ENCODE measurements at places on chromosomes 1 and 21. TPM values are rescaled to one million over a fixed set of nuclear protein-coding genes. Genes with fewer than 3 reads are reported as not detected.

DNA sequence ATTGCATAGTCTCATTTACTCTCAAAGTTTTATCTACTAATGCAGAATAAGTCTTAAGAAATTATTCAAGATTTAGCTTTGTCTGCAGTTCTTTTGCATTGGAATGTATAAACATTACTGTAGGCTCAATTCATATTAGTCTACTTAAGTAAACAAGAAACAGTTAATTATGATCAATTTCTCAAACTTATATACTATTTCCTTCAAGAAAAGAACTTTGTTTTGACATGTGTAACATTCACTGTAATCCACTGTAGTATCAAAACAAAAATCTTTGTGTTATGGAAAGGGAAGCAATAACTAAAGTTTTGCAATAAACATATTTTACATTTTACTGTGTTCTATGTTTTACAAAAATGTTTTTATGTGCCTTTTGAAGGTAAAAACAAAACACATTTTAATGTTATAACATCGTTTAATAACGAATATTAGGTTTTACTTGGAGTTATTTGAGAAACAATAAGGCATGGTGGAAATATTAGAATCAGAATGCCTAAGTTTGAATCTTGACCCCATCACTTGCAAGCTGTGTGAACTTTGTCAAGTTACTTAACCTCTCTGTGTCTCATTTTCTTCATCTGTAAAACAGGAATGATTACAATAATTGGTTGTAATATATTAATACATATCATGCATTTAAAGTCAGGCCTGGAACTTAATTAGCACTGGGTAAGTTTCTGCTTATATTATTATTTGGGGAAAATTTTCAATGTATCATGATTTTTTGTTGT, 77.0 kb upstream of the DPH5 start:
- DNase-seq: no peak

- no peak for DNase-seq
These were observed 235.3 kb downstream of the TOMM20 start for GRCh38 chr1:234893359-234893724.

GRCh38 chr1:100862591-100862990, 32.1 kb downstream of the EXTL2 start:
- no peak for DNase-seq

DNA sequence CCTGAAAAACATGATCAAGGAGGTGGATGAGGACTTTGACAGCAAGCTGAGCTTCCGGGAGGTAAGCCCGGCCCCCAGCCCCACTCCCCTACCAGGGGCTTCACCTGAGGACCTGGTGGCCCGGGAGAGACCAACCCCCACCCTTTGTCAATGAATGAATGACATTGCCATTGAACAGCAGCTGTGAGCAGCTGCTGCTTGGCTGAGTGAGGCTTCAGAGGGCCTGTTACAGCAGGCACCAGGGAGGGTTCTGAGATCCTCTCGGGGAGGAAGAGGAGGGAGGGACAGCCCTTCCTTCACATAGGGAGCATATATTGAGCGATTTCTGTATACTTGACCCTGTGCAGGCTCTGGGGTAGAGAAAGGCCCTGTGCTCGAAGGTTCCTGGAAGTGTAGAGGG, 12.3 kb upstream of the CTRC start:
- no peak for DNase-seq

DNA sequence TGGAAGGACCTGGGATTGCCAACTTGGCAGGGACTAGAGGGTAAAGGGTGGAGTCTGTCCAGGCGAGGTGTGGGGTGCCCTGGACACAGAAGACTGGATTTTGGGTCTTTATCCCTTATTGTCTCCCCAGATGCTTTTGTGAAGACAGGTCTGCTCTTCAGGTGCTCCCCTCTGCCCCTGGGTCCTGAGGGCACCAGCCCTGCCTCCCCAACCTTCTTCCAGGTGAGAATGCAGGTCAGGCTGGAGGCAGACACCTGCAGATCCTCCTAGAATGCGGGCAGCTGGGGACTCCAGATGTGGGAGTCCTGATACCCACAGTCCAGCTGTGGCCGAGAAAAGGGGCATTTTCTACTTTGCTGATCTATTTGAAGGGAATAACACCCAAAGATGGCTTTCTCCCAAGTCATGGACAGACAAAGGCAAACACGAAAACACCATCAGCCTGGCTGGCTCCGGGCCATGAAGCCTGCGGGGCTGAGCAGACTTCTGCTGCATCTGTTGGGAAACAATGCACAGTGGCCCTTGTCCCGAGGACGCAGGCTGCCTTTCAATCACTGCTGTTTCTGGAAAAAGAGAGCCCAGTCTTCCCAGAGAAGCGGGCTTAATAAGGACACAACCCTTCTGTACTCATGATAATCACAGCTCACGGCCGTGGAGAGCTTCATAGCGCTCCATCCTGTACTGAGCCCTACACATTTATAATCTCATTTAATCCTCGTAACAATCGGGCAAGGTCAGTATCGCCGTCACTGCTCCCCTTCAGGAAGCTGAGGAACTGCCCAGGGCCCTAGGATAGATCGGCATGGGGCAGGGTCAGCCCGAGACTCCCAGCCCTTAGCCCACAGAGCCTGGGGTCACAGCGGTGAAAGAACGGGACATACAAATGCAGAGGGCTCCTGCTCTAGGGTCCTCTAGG, 62.0 kb upstream of the ABCG1 start:
- DNase-seq: no peak

- DNase-seq: peak; percentile 70
These were observed 133.4 kb downstream of the SYT2 start for GRCh38 chr1:202576816-202577215.

GRCh38 chr1:239739919-239740318, 351.8 kb upstream of the FMN2 start:
- DNase-seq: no peak

The BRINP2 gene
- 0.20 TPM for total RNA-seq

- DNase-seq: no peak
These were observed 85.8 kb upstream of the DIRAS3 start for GRCh38 chr1:68136187-68136586.

- DNase-seq: no peak
These were observed 130.8 kb upstream of the EDN2 start for GRCh38 chr1:41615316-41615715.

The ERICH3 gene
- not detected for total RNA-seq

- DNase-seq: no peak
These were observed 909 bp upstream of the APP start for GRCh38 chr21:26171258-26172100.

- DNase-seq: peak; percentile 96
These were observed at the start of gene DPH2 for GRCh38 chr1:43969746-43970466. DPH2 (plus strand) TSS chr1:43970010; CDS start chr1:43970176, 166 bp downstream.

The H3-3A gene
- 221 TPM for total RNA-seq

DNA sequence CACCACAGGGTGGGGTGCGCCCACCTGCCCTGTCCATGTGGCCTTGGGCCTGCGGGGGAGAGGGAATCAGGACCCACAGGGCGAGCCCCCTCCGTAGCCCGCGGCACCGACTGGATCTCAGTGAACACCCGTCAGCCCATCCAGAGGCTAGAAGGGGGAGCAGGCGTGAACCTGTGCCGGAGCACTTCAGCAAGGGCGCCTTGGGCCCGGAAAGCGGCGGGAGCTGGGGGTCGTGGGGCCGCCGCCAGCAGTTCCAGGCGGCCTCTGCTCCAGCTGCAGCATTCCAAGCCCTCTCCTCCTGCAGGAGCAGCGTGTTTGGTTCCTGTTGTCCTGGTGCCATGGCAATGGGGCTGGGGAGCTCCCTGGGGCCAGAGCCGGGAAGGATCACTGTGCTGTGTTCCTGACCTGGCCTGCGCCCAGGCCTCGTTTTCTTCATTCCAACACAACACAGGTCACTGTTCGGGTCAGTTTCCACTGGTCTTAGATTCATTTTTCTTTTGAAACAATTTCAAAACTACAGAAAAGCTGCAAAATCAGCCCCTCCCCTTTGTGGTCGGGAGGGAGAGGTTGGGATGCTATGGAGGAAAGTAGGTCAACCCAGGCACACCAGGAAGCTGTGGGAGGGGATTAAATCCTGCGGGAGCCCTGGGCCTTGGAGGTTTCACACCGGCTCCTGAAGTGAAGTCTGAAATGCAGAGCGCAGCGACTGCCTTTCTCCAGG, 18.8 kb downstream of the SLX9 start:
- no peak for DNase-seq

The MAP3K21 gene
- not detected for total RNA-seq

GRCh38 chr1:183291802-183292514, 105.9 kb downstream of the LAMC2 start:
- DNase-seq: no peak

- no peak for DNase-seq
These were observed 231.3 kb upstream of the PLXNA2 start for GRCh38 chr1:208475449-208475848.

DNA sequence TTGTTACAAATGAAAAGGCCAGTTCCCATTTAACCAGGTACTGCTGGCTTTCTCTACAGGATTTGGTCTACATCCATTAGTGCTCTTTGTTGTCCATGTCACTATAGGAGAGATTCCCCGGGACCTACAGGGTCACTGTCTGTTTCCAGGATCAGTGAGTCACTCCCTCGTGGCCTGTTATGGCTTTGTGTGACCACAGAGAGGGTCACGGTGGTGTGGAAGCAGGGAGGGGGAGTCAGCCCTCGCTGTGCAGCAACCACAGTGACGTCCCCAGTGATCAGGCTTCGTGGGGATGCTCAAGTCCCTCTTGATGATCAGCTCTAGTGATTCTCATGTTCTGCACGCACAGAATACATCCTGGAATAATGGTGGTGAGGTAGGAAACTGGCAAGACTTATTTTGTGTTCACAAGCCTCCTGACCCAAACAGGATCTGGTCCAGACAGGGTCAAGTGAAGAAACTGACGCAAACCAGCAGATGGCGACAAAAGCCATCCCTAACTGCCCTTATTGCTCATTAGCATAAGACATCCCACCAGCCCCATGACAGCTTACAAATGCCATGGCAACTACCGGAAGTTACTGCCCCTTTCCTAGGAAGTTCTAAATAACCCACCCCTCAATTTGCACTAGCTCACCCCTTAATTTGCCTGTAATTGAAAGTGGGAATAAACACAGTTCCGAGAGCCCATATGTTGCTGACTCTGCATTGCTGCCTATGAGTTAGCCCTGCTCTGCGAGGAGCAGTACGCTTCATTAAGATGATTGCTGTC, 98.5 kb downstream of the DISC1 start:
- DNase-seq: peak; percentile 57

The BECN2 gene
- total RNA-seq: not detected

GRCh38 chr1:175824079-175824478, 80.7 kb upstream of the TNR start:
- DNase-seq: no peak

GRCh38 chr1:193062698-193063463, 3.5 kb downstream of the RO60 start:
- no peak for DNase-seq

GRCh38 chr1:43284546-43285110, 753 bp downstream of the C1orf210 start:
- DNase-seq: no peak

DNA sequence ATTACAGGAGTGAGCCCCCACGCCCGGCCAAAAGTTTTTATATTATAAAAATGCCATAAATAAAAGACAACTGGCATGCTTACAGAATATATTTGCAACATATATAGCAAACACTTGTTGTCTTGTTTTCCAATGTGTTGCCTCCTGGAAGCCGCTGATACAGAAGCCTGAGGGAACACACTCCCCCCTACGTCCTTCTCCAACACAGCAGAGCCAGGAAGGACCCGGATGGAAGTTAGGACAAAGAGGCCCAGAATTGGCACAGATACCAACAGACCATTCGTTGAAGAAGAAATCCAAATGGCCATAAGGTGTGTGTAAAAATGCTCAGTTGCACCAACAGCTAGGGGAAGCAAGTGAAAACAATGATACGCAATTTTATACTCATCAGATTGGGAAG, 1.3 kb upstream of the PLA2G5 start:
- no peak for DNase-seq

DNA sequence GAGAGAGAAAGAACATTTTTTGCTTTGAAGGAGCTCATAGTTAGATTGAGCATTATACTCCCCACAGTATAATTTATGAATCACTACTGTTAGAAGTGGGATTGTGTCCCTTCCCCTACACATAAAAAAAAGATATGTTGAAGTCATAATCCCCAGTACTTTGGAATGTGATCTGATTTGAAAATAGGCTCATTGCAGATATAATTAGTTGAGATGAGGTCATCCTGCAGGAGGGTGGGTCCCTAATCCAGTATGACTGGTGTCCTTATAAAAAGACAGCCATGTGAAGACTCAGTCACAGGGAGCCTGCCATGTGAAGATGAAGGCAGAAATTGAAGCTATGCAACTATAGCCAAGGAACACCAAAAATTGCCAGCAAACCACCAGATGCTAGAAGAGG, 76.4 kb downstream of the TGFB2 start:
- no peak for DNase-seq

GRCh38 chr1:60227601-60228000, 154.0 kb upstream of the C1orf87 start:
- DNase-seq: no peak

The DNAJB4 gene
- 18.6 TPM for total RNA-seq

GRCh38 chr1:244154872-244155531, 103.9 kb downstream of the ZBTB18 start:
- DNase-seq: peak; percentile 10

DNA sequence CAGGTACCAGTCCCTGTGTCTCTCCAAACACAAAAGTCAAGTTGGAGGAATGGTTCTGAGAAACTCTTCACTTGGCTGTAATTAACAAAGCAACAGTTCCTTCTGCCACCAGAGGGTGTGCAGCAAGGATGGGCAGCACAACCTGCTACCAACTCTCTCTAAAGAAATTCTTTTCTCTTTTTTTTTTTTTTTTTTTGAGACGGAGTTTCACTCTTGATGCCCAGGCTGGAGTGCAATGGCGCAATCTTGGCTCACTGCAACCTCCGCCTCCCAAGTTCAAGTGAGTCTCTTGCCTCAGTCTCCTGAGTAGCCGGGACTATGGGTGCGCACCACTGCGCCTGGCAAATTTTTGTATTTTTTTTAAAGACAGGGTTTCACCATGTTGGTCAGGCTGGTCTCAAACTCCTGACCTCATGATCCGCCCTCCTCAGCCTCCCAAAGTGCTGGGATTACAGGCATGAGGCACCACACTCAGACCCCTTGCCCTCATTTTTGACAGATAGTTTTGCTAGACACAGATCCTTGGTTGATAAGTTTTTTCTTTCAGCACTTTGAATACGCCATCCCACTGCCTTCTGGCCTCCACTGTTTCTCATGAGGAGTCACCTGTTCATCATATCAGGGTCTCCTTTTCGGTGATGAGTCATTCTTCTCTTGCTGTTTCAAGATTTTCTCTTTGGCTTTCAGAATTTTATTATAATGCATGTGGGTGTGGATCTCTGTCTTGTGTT, 12.1 kb upstream of the DEGS1 start:
- peak; percentile 13 for DNase-seq

The HPCA gene
- total RNA-seq: not detected

GRCh38 chr1:156706657-156707416, 1.5 kb upstream of the CRABP2 start:
- DNase-seq: no peak
